NCI-H1436 treated with DMSO at 0.1 percent for 48 hours (cell line): ENCODE measurements at places on chromosomes 2 and 18.

DNA sequence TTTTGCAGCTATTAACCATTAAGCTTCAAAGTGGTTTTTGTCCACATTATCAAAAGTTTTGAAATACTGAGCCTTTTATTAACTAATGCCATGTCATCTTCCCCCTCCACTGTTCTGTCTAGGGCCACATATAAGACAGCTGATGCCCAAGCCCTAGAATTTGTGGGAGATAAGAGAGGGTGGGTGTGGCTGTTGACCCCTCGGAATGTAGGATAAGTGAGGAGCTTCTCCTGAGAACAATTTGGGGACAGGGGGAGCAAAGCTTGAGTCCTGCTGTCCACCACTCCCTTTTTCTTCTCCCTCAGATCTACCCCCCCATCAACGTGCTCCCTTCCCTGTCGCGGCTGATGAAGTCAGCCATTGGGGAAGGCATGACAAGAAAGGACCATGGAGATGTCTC lies 14.3 kb upstream of the ANKRD53 start:
- DNase-seq: no peak

GRCh38 chr2:107595749-107596148 lies 230.9 kb upstream of the RGPD4 start:
- no peak for DNase-seq

GRCh38 chr18:60898111-60898510 lies 435.1 kb upstream of the CDH20 start:
- DNase-seq: no peak

- no peak for DNase-seq
Observed at GRCh38 chr18:59659508-59660170, 37.6 kb downstream of the CCBE1 start.

DNA sequence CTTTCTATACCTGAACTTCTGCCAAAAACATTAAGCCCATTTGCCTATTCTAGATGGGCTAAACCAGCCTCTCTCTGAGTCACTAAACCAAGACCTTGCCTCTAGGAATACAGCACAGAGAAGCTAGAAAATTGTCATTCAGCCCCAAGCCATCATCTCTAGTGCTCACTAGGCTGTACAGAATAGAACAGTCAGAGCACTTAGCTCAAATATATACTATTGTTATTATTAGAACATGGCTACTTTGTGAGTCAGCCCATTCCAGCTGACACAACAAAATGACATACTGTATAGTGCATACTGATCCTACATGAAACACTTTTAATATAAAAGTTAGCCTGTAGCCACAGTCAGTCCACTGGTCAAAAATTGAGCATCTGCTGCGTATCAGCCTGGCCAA lies 418.8 kb downstream of the NRXN1 start:
- DNase-seq: no peak

DNA sequence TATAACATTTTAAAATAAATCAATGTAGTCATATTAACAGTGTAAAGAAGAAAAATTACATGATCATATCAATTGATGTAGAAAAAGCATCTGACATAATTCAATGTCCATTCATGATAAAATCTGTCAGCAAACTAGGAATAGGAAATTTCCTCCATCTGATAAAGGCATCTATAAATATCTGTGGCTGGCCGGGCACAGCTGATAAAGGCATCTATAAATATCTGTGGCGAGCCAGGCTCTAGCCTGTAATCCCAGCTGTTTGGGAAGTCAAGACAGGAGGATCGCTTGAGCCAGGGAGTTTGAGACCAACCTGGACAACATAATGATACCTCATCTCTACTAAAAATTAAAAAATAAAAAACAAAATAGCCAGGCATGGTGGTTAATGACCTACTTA lies 18.1 kb upstream of the RANBP2 start:
- DNase-seq: no peak

DNA sequence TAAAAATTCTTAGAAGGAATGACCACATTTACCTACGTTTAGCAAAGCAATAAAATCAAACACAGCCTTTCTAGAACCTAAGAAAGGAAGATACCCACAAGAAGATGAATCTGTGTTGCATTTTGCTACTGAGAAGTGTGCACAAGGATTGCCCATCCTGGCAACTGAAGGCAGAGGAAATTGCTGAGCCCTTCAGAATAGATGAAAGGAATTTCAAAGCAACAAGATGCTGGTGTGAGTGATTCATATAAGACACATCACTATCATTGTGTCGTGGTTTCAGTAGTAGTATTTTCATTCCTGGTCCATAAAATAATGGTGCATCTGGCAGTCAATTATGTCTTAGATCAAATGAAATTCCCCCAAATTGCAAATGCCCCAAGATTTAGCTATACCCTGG lies 48.4 kb upstream of the ANKRD44 start:
- no peak for DNase-seq

DNA sequence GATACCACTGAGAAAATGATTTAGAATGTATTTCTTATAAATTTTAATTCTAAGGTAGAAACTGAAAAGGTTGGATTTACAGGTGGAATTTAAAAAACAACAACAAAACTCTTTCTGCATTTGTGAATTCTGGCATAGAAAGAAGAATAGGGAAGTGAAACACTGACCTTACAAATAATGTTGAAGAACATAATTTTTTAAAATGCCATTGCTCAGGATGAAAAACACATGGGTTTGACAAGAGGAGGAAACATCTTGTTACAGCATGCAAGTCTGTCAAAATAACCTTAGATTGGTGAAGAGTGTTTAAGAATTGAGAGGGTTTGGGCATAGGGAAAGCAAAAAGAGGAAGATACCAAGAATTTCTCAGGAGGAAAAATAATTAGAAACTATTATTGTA lies 184.3 kb downstream of the UBE2E3 start:
- no peak for DNase-seq

GRCh38 chr2:219385958-219386520 lies 1.7 kb downstream of the DNPEP start:
- no peak for DNase-seq

- DNase-seq: no peak
Observed at GRCh38 chr18:58966005-58966677, 101.5 kb downstream of the ZNF532 start.

GRCh38 chr2:36820942-36821605 lies 124.6 kb downstream of the VIT start:
- DNase-seq: no peak

DNA sequence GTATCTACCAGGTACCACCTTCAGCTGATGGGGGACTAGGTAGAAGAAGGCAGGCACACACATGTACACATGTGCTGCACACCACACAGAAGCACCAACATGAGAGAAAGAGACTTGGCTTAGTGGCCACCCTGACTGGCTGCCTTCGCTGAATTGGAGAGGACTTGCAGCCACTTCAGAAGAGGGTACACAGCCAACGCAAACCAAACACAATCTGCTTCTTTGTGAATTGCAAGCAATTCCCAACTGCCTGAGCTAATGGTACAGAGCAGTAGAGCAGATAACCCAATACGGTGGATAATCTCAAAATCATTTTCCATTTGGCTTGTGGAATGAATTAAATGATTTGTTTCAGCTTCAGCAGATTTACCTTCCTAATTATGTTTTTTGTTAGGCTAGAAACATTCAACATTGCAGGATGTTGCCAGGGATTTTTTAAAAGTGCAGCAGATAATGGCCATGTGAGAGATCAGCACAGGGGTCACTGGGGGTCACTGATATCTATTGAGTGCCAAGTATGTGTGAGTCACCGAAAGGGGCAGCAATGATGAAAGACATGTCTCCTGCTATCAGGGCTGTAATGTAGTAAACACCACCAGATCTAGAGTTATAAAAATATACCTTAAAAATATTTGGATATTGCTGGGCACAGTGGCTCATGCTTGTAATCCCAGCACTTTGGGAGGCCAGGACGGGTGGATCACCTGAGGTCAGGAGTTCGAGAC lies 652.6 kb downstream of the BCL11A start:
- peak; percentile 44 for DNase-seq

- DNase-seq: no peak
Observed at GRCh38 chr18:58402247-58402646, 226.6 kb downstream of the ALPK2 start.

- DNase-seq: no peak
Observed at GRCh38 chr2:10832203-10832936, 19.8 kb upstream of the PDIA6 start.

DNA sequence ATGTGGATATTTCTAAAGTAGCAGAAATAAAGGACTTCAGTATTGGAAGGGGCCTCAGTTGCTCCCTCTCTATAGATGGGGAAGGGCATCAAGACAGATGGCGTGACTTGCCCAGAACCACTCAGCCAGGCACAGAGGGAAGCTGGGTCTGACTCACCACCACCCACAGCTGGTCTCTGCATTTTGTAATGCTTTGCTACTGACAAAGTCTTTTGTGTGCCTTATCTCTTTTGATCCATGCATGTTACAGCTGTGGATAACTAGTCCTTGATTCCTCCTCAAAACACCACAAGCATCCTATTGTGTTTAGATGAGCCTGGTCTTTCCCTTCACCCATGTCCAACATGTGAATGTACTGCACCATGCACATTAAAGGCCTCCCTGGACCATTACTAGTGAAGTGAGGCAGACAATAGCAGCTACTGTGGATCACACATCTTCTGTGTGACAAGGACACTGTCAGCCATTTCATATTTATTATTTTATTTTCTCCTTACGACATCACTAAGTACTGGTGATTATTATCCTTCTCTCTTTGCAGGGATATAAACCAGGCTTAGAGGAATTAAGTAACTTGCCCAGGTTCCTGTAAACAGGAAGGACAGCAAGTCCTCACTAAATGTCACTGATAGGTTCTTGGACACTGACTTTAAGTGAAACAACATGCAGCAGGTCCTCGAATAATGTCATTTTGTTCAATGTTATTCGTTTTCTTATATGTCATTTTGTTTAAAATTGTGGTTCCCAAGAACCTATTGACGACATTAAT lies 29.6 kb upstream of the IL37 start:
- DNase-seq: no peak

- DNase-seq: no peak
Observed at GRCh38 chr2:210753386-210753785, 197.0 kb downstream of the CPS1 start.

- DNase-seq: no peak
Observed at GRCh38 chr2:121565389-121566250, 34.9 kb downstream of the RNU4ATAC start.

GRCh38 chr2:98078701-98079100 lies 8.3 kb upstream of the VWA3B start:
- no peak for DNase-seq

DNA sequence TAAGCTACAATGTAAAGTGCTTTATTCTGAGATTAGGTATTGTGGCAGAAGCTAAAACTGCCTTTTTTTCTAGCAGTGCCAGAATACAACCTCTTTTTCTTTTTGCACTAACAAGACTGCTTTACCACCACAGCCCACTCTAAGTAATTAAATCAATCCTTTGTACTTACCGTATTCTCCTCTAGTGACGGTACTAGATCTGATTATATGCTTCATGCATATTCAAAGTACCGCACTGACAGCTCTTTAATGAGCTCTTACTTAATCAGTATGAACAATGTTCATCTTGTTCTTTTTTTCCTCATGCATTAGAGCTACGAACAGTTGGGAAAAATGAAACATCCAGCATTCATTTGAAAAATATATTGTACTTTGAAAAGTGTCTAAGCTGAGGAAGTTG lies 16.1 kb upstream of the OTX1 start:
- no peak for DNase-seq

- DNase-seq: no peak
Observed at GRCh38 chr2:15980605-15981098, 40.3 kb downstream of the MYCN start.

DNA sequence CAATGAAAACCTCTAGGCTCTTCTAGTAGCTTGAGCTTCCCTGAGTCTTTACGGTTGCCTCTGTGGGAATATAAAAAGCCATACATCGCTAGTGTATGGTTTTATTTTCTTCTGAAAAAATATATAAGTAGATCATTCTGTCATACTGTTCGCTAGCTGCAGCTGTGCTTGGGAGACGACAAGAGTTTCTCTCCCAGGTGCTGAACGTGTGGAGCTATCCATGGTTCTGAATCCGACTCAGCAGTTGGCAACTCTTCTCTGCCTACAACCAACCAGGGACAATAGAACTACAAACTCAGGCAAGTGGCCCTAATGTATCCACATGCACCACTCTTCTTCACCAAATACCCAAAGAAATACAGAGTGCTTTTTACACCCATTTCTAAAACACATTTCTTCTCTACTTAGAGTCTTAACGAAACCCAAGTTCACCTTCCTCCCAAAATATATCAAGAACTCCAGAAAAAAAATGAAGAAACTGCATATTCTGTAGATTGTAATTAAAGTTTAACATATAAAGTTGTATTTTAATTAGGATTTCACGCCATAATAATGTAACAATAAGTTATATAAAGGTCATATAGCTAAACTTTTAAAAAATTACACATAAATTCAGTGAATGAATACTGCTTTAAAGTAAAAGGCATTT lies 2.2 kb upstream of the KCNH7 start:
- DNase-seq: no peak
